ENCODE measurements at places on chromosomes 16 and 17.

GRCh38 chr16:85042167-85042526 is 14.6 kb downstream of the KIAA0513 start:
- H3K27me3 ChIP-seq, result no peaks in the 10 kb centered on the region
- no peaks in the 10 kb centered on the region for H3K36me3 ChIP-seq
- H3K4me1 ChIP-seq, result no peaks in the 10 kb centered on the region
- no peak overlapping the region for H3K4me3 ChIP-seq

DNA sequence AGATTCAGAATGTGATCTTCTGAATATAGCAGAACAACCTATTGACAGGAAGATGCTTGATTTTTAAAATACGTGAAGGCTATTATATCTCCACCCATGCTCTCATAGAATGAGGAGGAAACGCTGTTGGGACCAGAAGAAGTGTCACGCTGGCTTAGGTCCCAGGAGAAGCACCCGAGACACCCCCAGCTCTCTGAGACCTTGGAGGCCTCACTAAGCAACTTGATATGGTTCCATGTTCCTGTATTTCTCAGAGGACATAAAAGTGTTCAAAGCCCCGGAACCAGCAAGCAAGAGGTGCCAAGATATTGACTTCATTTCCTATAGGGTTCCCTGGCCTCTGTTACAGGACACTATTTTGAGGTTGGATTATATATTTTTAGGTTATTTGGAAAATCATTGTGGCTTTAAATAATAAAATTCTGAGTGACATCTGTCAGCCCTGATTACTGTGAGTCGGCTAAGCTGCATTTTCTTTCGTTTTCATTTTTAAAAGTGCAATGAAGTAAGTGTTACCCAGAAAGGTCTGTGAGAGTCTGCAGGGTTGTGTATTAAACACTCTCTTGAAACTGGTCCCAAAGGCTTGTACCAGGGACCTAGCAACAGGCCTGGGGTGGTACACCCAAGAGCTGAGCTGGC is 400.0 kb downstream of the SOX9 start:
- no peak overlapping the region for H3K4me3 ChIP-seq
- H3K27me3 ChIP-seq, result no peaks in the 10 kb centered on the region
- no peaks in the 10 kb centered on the region for H3K36me3 ChIP-seq
- no peak for DNase-seq
- H3K4me1 ChIP-seq, result 0 out of 2 replicates have a peak, but pooled peaks cover under 1% of the 10 kb centered on the region
- no peak overlapping the region for H3K27ac ChIP-seq

GRCh38 chr17:7797976-7798375 is 36.0 kb upstream of the KDM6B start:
- H3K27ac ChIP-seq, result no peak overlapping the region
- peaks cover 9% of the 10 kb centered on the region for H3K27me3 ChIP-seq
- no peak overlapping the region for H3K4me3 ChIP-seq
- H3K36me3 ChIP-seq, result no peaks in the 10 kb centered on the region

DNA sequence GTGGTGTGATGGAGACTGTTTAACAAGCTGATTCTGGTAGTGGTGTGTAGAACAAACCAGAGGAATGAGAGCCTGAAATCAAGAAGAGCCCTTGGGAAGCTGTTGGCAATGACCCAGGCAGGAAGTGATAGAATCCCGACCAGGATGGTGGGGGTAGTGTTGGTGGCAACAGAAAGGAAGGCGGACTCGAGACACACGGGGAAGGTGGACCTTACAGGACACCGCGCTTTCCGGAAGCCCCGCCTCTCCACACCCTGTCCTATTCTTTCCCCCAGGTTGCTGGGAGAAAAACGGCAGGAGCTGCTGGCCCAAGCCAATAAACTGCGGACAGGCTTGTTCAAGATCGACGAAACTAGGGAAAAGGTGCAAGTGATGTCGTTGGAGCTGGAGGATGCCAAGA is 30.0 kb upstream of the KDM6B start:
- H3K4me3 ChIP-seq, result no peak overlapping the region
- H3K36me3 ChIP-seq, result no peaks in the 10 kb centered on the region
- no peaks in the 10 kb centered on the region for H3K4me1 ChIP-seq

DNA sequence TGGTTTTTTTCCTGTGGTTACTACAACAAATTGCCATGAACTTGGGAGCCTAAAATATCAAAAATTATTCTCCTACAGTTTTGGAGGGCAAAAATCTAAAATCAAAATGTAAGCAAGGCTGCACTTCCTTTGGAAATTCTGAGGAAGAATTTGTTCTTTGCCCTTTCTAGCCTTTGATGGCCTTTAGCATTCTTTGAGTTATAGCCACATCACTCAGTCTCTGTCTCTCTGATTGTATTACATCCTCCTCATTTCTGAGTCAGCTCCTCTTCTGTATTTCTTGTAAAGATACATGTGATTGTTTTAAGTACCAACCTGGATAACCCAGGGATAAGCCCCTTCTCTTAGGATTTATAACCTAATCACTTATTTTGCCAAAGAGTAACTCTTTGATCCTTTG is 282.0 kb downstream of the BCAS3 start:
- H3K27ac ChIP-seq, result no peak overlapping the region
- no peak for DNase-seq
- H3K27me3 ChIP-seq, result no peaks in the 10 kb centered on the region
- no peaks in the 10 kb centered on the region for H3K36me3 ChIP-seq
- no peak overlapping the region for H3K4me3 ChIP-seq
- no peaks in the 10 kb centered on the region for H3K4me1 ChIP-seq

GRCh38 chr17:7862692-7863437 is 5.1 kb downstream of the CYB5D1 start:
- no peak overlapping the region for H3K4me3 ChIP-seq
- H3K27me3 ChIP-seq, result no peaks in the 10 kb centered on the region
- H3K27ac ChIP-seq, result no peak overlapping the region
- peak; percentile 64 for DNase-seq

DNA sequence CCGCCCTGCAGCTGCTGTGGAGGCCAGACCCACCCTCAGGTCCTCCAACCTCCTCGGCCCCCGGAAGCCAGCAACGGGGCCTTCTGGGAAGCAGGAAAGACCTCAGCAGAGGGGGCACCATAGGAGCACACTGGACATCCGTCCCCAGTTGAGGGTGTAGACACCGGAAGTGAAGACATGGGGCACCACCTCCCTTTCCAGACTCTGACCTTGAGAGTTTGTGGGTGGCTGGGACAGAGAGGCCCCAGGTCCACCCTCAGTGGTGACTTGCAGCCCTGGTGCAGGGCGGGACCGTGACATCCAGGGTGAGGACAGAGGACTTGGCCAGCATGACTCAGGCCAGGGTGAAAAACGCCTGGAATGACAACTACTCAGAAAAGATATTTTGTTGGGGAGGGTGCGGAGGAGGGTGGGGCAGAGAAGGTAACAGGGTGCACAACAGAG is 19.9 kb downstream of the CEP295NL start:
- H3K27ac ChIP-seq, result peak overlapping the region; percentile 97
- H3K4me1 ChIP-seq, result peaks cover 52% of the 10 kb centered on the region
- H3K27me3 ChIP-seq, result no peaks in the 10 kb centered on the region
- peak; percentile 95 for DNase-seq
- H3K36me3 ChIP-seq, result no peaks in the 10 kb centered on the region

DNA sequence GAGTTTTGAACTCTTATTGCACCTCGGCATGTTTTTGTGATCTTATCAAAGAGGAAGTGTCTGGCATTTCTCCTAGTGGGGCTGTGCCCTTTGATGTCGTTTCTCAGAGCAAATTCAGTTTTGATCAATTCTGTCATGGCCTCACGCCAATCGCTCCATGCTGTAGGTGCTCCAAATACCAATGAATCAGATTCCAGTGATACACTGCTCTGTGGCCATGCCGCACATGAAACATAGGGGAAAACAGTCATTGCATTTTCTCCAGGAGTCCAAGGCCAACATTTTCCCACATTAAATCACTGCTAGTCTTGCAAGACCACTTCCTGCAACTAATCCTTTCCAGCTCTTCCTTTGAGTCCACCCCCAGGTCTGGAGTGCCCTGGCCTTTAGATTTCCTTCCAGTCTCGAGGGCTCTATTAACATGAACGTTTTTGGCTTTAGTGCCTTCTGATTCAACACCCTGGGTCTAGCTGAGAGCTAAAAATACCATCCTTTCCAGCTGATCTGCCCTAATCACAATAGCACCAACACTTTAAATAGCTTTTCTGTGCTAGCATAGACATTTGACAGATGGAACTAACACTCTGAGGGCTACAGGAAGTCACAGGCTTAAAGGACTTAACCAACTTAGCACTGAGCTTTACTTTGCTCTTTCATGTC is 18.2 kb upstream of the RASL10B start:
- peak overlapping the region; percentile 82 for H3K27ac ChIP-seq
- peak overlapping the region; percentile 18 for H3K4me3 ChIP-seq
- peaks cover 16% of the 10 kb centered on the region for H3K4me1 ChIP-seq
- peaks cover 35% of the 10 kb centered on the region for H3K36me3 ChIP-seq
- peak; percentile 97 for DNase-seq

DNA sequence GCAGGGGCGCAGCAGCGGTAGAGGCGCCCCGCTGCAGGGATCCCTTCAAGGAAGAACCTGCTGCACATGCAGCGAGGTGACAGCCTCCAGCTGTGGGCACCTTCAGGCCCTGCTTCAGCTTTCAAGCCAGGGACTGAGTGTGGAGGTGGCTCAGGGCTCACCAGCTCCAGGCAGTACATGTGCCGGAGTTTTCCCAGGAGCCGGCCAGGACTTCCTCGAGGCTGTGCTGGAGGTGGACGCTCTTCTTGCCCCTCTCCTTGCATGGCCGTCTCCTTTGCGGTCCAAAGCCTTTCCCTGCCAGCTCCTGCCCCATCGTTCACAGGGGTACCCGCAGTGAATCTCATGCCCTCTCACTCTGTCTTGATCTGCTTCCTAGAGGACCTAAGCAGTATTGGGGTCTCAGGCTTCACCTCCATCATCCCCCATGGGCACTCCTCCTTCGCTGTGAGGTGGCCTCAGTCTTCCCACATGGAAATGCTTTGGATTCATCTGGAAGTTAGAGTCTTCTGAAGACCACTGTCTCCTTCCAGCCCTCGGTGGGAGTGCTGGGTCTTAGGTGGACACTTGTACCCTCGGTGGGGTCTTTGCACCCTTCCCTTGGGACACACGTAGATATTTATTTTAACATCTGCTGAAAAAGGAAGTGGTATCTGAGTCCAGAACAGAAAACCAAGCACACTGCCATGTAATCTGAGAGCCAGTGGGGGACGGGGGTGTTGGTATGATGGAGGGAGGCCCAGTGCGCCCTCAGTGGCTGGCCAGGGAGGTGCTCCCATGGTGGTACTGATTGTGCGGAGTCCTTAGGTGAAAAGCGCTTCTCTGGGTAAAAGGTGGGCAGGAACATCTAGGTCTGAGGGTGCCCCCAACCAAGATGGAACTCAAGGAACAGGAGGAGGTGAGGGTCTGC is 7.0 kb downstream of the XYLT2 start:
- peaks cover 10% of the 10 kb centered on the region for H3K4me1 ChIP-seq
- no peak overlapping the region for H3K27ac ChIP-seq
- H3K4me3 ChIP-seq, result no peak overlapping the region
- H3K36me3 ChIP-seq, result no peaks in the 10 kb centered on the region

DNA sequence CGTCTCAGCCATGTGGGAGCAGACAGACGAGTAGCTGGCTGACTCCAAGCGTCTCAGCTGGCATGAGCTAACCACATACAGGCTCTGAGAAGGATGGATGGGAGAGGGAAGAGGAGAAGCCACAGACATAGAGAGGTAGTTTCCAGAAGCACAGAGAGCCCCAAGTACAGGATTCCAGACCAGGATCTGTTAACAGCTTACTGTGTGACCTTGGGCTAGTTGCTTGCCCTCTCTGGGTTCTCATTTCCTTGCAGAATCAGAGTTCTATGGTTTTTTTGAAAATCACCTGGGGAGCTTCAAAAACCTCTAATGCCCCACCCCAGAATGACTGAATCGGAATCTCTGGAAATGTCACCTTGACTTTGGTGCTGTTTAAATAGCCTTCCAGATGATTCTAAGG is 60.2 kb downstream of the ABCC6 start:
- H3K4me3 ChIP-seq, result no peak overlapping the region
- no peaks in the 10 kb centered on the region for H3K27me3 ChIP-seq
- H3K27ac ChIP-seq, result no peak overlapping the region
- no peaks in the 10 kb centered on the region for H3K4me1 ChIP-seq
- H3K36me3 ChIP-seq, result no peaks in the 10 kb centered on the region
